Fibroblast of skin of back (primary cell): ENCODE measurements at places on chromosomes 12 and 14.

DNA sequence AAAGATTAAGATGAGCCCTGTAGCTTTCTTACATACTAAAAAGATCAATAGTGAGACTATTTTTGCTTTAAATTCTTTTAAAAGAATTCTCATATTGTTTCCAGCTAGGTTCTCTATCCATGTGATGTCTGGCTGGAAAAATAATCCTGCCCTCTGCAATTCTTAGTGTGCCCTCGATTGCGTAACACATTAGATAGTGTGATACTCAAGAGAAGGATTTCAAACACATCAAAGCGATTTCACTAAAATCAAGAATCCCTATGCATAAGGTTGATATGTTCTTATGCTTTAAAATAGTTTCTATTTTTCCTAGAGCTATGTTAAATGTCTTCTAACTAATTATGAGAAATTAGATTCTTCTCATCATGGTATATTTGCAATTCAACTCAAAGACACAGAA is 127.3 kb upstream of the PLEKHA5 start:
- no peak for DNase-seq

GRCh38 chr12:25263594-25263993 is 12.9 kb upstream of the KRAS start:
- no peak for DNase-seq

GRCh38 chr14:95313190-95313589 is 6.5 kb downstream of the CLMN start:
- no peak for DNase-seq

- no peak for DNase-seq
These were observed 9.0 kb upstream of the DCN start for GRCh38 chr12:91191513-91192111.

DNA sequence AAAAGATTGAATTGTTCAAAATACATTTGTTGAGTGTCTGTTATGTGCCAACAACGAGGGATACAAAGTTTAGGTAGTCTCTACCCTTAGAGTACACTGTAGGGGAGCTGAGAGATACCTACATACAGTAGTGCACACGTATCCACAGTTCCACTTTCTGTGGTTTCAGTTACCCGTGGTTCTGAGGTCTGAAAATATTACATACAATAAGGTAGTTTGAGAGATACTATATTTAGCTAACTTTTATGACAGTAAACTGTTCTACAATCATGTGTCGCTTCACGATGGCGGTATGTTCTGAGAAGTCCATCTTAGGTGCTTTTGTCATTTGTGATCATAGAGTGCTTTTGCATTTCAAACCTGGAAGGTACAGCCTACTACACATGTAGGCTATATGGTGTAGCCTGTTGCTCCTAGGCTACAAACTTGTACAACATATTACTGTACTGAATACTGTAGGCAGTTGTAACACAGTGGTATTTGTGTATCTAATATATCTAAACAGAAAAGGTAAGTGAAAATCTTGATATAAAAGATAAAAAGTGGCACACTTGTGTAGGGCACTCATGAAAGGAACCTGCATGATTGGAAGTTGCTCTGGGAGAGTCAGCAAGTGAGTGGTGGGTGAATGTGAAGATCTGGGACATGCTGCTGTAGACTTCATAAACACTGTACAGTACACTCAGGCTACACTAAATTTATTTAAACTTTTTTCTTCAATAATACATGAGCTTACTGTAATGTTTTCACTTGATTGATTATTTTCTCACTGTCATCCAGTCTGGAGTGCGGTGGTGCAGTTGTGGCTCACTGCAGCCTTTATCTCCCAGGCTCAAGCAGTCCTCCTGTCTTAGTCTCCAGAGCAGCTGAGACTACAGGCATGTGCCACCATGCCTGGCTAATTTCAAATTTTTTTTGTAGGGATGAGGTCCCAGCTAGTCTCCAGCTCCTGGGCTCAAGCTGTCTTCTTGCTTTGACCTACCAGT is 4.0 kb downstream of the CPSF6 start:
- no peak for DNase-seq

GRCh38 chr14:57732463-57733285 is 133.2 kb downstream of the SLC35F4 start:
- peak; percentile 57 for DNase-seq

DNA sequence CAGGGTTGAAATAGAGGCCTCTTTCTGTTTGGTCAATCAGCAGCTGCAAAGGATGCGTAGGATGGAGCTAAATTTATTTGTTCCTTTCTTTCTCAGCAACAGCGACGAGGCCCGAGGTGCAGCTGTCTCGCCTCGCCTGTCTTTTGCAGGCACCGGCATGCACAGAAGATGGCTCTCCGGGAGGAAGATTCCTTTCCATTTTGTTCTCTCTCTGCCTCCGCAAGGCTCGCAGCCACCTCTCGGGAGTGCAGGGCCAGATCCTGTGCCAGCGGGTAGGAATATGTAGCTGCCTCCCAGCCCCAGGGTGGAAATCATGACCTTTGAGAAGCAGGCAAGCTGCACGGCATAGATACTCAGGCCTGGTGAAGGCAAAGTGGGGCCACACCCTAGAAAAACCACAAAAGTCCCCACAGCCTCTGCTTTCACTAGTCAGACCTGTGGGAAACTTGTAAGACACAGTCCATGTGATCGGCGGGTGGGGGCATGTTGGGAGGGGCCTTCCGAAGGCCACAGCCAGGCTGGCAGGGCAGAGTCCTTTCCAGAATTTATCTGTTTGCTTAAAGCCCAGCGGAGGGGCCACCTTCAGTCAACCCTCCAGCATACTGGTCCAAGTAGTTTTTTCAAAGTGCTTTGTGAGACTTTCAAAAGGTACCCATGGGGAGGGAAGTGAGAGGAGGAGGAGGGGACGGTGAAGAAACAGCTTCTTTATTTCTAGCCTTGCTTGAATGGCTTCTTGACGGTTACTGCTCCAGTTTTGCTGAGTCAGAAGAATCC is at the start of gene MAP1LC3B2:
Gene MAP1LC3B2, plus strand, starts transcription at position 220 of the 774 bp plus-strand sequence. CDS start 16,562 bp downstream, outside the sequence.
- peak; percentile 88 for DNase-seq

DNA sequence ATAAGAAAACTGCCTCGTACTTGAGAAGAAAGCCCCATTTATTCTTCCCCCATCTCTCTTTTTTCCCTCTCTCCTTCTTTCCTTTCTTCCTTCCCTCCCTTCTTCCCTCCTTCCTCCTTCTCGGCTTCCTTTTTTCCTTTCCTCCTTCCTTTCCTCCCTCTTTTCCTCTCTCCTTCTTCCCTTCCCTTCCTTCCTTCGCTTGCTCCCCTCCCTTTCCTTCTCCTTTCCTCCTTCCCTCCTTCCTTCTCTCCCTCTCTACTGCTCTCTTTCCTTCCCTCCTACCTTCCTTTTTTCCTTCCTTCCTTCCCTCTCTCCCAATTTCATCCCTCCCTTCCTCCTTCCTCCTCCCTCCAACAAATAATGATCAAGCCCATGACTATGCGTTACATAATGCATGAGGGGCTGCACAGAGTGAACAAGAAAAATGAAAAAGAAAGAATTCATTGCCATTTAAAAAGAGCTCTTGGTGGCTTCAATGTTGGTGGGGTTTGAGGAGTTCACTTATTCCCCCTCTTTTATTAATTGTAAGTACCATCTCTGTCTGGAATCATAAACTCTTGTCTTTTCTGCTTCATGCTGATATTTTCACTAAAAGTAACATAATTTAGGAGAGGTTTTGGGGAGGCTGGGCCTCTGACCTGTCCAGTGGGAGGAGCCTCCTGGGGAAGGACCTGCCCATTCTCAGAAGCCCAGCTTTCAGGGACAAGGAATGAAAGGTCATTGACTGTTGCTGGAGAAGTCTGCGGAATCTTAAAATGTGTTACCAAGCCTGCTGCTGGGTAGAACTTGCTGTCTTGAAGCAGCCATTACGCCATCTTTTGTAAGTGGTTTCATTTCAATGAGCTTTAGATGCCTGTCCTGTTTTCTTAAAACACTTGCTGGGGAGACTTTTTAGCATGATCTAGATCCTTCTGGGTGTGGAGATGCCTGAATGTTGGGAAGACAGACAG is 144.3 kb downstream of the CHST11 start:
- no peak for DNase-seq

DNA sequence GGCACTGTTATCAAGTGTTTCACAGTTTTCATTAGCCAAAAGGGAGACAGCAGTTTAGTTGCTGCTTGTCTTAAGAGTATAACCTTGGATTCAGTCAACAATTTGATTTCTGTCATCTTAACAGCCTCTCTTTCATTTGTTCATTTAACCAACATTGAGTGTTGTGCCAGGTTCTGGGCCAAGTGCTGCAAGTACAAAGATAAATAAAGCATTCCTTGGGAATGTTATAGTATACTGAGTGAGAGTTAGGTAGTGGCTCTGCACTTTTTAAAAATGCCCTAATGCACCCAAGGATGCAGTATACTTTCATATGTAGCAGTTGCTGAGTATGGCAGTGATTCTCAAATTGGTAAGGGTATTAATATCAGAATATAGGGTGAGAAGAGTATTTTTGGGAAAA is 15.4 kb downstream of the APAF1 start:
- DNase-seq, result no peak

DNA sequence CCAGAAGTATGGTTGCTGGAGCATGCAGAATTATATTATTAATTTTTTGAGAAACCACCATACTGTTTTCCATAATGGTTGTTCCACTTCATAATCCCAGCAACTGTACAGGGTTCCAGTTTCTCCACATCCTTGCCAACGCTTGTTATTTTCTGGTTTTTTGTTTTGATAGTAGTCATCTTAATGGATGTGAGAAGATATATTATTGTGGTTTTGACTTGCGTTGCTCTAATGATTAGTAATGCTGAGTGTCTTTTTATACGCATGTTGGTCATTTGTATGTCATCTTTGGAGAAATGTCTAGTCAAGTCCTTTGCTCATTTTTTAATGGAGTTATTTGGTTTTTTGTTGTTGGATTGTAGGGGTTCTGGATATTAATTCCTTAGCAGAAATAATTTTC is 58.1 kb downstream of the DAAM1 start:
- peak; percentile 47 for DNase-seq

- DNase-seq, result no peak
These were observed 11.5 kb downstream of the PLEK2 start for GRCh38 chr14:67400434-67400833.

GRCh38 chr14:54446161-54446693 is 5.1 kb upstream of the CNIH1 start:
- no peak for DNase-seq

GRCh38 chr12:26715232-26715631 is 117.8 kb downstream of the ITPR2 start:
- no peak for DNase-seq

DNA sequence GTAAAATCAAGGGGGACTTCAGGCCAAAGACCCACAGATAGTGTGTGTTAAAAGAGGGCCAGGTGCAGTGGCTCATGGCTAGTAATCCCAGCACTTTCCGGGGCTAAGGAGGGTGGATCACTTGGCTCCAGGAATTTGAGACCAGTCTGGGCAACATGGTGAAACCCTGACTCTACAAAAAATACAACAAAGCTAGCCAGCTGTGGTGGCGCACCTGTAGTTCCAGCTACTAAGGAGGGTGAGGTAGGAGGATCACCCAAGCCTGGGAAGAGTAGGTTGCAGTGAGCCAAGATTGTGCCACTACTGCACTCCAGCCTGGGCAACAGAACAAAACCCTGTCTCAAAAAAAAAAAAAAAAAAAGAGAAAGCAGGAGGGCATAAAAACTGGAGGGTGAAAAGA is 8.5 kb downstream of the VCPKMT start:
- no peak for DNase-seq

- no peak for DNase-seq
These were observed 33.6 kb upstream of the COX6A1 start for GRCh38 chr12:120404271-120404670.

- peak; percentile 75 for DNase-seq
These were observed 74.0 kb upstream of the MDM1 start for GRCh38 chr12:68406134-68406576.

DNA sequence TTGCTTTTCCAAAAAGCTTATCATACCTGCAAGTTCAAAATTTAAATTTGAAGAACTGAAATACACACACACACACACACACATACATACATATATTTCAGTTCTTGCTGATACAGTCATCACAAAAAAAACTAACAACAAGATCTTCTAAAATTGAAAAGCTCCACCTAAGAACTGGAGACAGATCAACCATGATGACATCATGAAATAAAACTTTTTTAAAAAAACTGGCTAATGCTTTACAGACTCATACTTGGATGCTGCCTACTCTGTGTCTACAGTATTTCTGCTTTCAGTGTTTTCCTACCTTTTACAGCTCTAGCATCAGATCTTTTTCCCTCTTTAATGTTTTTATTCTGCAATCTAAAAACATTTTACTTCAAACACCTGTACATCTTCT is 261.4 kb downstream of the DIO2 start:
- peak; percentile 10 for DNase-seq

DNA sequence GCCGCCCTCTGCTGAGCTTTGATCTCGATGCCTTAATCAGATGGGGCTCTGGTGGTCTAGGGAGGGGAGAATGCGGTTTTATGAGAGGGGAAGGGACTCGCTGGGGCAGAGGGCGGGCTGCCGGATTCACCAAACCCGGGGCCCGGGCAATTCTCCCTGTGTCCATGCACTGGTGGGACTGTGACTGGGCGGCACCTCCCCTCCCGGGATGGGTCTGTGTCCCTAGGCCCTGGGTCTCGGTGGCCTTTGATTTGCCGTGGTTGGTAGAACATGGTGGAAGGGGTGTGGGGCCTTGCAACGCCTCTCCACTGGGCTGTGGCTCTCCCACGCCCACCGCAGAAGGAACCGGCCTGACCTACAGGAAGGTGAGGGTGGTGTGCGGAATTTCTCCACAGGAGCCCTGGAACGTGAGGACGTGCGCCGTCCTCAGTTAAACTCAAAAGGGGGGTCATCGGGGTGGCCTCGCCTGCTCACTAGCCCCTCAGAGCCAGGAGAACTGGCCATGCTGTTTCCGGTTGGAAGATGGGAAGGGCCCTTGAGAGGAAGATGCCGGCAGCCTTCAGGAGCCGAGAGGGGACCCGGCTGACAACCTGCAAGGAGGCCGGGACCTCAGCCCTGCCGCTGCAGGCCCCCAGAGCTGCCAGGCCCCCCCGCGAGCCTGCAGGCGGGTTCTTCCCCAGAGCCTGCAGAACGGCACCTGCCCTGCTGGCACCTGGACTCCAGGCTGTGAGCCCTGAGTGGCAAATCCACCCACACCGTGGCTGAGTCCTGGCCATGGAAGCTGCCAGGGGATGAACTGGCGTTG is 43.6 kb downstream of the NOC4L start:
- DNase-seq, result no peak

- DNase-seq, result no peak
These were observed at the start of gene RASAL1 for GRCh38 chr12:113135178-113136127. Gene RASAL1 (minus strand): TSS chr12:113135761. CDS start chr12:113135462, 299 bp downstream.

- DNase-seq, result no peak
These were observed 786 bp downstream of the SLC25A47 start for GRCh38 chr14:100323942-100324307.

GRCh38 chr14:54252072-54252730 is 144.6 kb upstream of the CDKN3 start:
- peak; percentile 75 for DNase-seq

GRCh38 chr12:54330442-54330841 is 5.5 kb downstream of the COPZ1 start:
- DNase-seq, result no peak

GRCh38 chr14:51321036-51321435 is 81.0 kb downstream of the TMX1 start:
- no peak for DNase-seq

- no peak for DNase-seq
These were observed 141.9 kb downstream of the PIWIL1 start for GRCh38 chr12:130479401-130480125.

GRCh38 chr14:82431031-82431430 is 897.4 kb upstream of the SEL1L start:
- no peak for DNase-seq
